Stimulated activated CD8-positive, alpha-beta memory T cell treated with anti-CD3 and anti-CD28 coated beads, Interleukin-7, amount 100 ng/mL, for 24 hours (primary cell): ENCODE measurements at places on chromosomes 11 and 22.

DNA sequence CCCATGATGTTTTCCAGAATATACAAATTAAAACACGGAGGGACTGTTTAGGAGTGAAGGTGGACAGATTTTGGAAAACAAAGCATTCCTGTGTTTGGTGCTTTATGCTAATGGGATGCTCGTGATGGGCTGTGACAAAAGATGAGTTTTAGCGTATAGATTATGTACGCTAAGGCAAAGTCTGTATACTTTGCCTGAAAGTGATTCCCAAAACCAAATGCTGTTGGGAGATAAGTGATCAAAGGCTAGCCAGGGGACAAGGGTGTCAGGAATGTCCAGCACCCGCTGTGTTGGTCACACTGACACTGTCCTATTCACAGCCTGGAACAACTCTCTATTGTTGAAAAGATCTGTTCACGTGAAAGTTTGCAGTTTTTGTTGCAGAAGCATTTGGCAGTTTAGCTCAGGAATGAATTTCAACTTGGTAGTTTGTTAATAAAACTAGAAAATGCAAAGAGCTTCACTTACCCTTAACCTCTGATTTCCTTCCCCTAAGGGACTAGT, 1.5 kb downstream of the JAM3 start:
- DNase-seq = no peak

- no peak for DNase-seq
Observed at GRCh38 chr11:26949846-26950245, 44.1 kb upstream of the FIBIN start.

GRCh38 chr22:39207141-39208012, 37.4 kb downstream of the PDGFB start:
- no peak for DNase-seq

GRCh38 chr22:43133401-43133800, 9.8 kb downstream of the MCAT start:
- DNase-seq = no peak

- DNase-seq = no peak
Observed at GRCh38 chr11:131867457-131868257, 497.2 kb downstream of the NTM start.

DNA sequence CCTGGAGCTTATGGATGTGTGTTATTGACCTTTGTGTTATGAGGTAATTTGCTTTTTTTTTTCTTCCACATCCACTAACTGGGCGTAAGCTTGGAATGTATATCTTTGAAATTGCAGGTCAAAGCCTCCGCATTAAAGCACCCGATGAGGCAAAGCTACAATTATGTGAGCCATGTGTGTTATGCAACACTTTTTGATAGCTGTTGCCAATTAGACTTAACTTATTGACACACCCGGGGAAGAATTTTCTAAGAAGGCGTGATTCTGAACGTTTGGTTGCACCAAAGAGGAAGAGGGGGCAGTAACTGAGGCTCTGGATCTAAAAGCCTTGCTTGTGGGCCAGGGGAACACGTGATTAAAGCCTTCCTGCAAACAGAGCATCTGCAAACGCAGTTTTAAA, 610 bp upstream of the TEX12 start:
- DNase-seq = no peak

GRCh38 chr11:64453466-64453865, 94.5 kb downstream of the RPS6KA4 start:
- no peak for DNase-seq

GRCh38 chr22:42169055-42169469, 38.5 kb upstream of the CYP2D6 start:
- DNase-seq = peak; percentile 37

- DNase-seq = no peak
Observed at GRCh38 chr22:30665786-30666185, 1.9 kb downstream of the DUSP18 start.

GRCh38 chr11:102110761-102111010, 439 bp downstream of the YAP1 start:
- no peak for DNase-seq

- no peak for DNase-seq
Observed at GRCh38 chr22:24728790-24729637, 45.5 kb downstream of the PIWIL3 start.

- no peak for DNase-seq
Observed at GRCh38 chr11:46505741-46506482, 87.9 kb downstream of the AMBRA1 start.

GRCh38 chr11:132714859-132715440, 817.4 kb downstream of the OPCML start:
- no peak for DNase-seq

- DNase-seq = no peak
Observed at GRCh38 chr11:133907841-133908241, 48.9 kb downstream of the IGSF9B start.

DNA sequence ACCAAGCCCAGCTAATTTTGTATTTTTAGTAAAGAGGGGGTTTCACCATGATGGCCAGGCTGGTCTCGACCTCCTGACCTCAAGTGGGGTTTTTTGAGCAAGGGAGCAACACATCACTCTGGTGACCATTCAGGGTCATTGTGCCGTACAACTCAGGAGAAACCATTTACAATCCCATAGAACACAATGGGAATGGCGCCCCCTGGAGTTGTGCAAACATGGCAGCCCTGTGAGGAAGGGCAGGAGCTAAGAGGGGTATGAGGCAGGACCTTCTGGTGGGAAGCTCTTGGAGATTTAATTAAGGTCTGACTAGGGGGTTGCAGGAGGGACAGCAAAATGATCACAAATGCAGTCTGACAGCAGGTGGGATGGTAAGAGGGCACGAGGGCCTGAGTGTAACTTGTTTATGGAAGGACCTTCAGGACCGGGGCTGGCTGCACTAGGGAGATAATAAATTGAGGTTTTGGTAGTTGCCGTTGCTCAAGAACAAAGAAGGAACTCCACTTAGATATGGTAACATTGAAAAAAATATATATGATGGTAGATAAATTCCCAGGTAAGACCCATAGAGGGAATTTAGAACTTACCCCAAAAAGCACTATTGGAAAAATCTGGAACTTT, 9.1 kb upstream of the CSF2RB start:
- DNase-seq = no peak

DNA sequence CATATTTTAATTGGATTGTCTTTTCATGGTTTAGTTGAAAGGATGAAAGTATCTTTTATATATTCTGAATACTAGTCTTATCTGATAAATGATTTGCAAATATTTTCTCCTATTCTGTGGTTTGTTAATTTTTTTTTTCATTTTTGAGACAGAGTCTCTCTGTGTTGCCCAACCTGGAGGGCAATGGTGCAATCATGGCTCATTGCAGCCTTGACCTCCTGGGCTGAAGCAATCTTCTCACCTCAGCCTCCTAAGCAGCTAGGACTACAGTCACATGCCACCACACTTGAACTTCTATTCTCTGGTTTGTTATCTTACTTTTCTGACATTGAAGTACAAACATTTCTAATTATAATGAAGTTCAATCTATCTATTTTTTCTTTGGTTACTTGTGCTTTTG, 30.0 kb upstream of the FAR1 start:
- DNase-seq = no peak

GRCh38 chr11:7523416-7524210, 9.8 kb downstream of the PPFIBP2 start:
- no peak for DNase-seq

DNA sequence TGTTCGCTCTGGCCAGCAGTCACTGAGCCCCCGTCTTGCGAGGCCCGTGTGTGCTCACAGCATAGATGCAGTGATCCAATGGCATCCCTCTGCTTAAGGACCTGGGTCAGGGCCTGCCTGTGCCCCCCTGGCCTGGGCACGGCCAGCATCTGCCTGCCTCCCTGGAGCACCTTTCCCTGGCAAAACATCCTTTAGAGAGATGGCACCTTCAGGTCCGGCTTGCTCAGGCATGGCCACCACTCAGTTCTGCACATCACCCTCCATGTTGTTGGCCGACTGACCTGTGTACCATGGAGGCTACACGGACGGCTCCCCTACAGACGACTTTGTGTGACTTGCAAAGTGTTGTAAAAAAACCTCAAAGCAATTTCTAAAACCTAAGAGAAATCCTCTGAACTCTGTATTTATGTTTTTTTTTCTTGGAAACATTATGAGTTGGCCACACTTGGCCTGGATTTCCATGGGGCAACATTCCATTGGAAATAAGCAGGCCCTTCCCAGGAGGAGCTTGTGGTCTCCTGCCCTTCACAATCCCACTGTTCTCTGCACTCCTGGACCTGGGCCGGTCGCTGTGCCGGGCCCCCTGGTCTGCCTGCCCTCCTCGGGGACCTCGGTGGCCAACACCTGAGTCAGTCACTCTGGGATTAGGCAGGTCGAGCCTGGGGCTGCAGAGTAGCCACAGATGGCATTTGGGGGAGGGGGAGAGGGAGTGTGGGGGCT, 592.4 kb downstream of the TBC1D22A start:
- DNase-seq = no peak

GRCh38 chr11:27718863-27719545, 18.7 kb upstream of the BDNF start:
- no peak for DNase-seq

GRCh38 chr11:75591371-75591770, 29.3 kb downstream of the SERPINH1 start:
- DNase-seq = no peak

DNA sequence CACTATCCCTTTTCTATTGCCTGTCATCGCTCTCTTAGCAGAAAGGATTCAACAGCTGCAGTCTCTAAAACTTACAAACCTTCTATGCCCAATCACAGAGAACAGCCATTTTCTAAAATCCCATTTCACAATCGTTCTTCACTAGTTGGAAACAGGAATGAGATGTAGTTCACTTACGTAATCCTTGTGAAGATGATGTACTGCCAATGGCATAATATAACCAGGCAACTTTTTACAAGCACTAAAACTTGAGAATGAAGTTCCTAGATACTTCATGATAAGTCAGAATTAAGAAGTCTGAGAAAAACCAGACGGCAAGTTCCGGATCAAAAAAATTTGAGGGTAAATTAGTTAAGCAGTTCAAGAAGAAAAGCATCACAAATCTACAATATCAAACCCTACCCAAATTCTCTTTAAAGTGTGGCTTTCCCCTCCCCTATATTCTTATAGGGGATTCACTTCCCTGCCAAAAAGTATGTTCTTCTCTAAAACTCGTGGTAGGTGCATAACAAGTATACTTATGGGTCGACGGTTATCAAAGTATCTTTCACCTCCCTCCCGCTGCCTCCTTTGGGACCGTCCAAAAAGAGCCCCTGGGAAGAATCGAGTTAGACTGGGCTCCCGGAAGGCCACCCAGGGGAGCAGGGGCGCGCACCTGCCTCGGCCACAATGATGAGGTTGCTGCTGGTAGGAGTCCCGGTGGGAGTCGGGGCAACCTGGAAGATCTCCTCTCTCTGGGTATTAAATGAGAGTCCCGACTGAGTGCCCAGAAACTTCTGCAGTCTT, 666 bp downstream of the MSANTD4 start:
- no peak for DNase-seq

DNA sequence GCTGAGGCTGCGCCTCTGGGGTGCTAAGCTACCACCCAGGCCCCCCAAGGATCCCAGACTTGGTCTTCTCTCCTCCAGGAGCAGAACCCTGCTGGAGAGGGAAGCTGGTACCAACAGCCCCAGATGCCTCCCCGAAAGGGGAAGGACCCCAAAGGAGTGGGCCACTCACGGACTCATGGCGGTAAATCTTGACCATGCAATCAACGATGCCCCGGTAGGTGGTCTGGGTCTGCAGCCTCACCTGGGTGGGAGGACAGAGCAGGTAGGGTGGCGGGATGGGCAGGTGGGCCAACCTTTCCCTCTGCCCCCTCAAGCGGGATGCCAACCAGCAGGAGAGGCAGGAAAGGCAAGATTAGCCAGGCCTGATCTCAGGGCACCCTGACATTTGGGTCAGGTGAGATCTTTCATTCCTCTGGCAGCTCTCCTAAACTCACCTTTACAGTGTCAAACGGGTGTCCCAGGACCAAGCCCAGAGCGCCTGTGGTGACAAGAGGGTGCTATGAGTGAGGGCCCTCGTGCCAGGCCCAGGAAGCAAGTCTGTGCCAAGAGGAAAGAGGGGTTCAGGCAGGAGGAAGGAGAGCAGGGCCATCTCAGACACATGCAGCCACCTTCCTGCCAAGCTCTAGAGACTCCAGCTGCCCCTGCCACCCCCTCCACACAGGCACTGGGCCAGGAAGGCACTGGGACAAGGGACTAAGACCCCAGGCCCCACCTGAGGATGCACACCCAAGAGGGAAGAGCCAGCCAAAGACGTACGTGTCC, 2.6 kb downstream of the SLC25A45 start:
- no peak for DNase-seq

DNA sequence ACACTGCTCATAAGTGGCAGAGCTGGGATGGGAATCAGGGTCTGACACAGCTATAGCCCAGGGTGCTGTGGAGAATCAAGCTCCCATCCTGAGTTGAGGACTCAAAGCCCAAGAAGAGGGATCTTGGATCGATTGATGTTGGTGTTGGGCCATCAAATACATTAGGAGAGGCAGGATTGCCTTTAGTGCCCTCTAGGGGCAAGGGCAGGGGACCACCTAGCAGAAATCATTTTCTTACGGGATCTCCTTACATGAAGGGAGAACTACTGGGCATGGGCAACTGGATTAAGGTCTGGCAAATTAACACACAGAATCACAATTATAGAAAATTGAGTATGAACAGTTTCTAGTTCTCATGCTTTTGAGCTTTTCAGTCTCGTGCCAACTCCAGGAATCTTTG, 24.9 kb upstream of the EMSY start:
- no peak for DNase-seq

- no peak for DNase-seq
Observed at GRCh38 chr11:15941206-15941770, 415.1 kb downstream of the SOX6 start.

DNA sequence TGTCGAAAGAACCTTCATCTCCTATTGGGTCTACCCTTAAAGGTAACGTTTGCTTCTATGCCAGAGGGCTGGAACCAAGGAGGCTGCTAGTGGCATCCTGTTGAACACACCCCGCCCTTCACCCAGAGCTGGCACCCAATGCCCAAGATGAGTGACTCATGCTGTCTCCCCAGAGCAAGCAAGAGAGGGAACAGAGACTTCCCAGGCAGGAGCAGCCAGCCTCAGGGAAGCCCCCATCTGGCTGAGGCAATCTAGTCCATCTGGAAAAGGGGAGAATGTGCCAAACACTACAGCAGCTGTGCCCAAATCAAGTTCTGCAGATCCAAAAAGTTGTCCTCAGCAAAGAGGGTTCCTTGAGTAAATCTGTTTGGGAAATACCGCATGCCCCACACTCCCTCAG, 91.9 kb upstream of the TP53I11 start:
- DNase-seq = no peak

GRCh38 chr11:30424844-30425243, 101.9 kb downstream of the ARL14EP start:
- DNase-seq = no peak

DNA sequence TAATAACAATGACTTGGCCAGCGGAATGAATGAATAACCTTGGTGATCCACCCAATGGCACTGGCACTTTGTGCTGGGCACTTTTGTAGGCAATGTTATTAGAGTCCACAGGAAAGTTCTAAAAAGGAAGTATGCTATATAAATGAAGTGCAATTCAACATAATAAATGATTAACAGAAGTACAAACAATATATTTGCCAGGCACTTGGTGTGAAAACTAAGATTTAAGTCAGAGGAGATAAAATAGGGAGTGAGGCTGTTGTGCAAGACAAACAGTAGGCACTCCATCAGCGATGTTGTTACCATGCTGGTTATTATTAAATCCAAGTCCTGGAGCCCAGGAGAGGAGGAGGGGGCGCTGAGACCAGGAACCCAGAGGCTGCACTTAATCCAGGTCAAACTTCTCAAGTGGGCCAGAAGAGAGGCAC, 173.8 kb downstream of the LARGE1 start:
- DNase-seq = no peak
